NCI-H1436 (cell line): ENCODE measurements at places on chromosomes 1 and 21.

GRCh38 chr1:153057375-153057774 is at the start of gene SPRR2A:
Gene SPRR2A (minus strand): TSS chr1:153057512. CDS start chr1:153056735, 777 bp downstream.
- no peak for DNase-seq

DNA sequence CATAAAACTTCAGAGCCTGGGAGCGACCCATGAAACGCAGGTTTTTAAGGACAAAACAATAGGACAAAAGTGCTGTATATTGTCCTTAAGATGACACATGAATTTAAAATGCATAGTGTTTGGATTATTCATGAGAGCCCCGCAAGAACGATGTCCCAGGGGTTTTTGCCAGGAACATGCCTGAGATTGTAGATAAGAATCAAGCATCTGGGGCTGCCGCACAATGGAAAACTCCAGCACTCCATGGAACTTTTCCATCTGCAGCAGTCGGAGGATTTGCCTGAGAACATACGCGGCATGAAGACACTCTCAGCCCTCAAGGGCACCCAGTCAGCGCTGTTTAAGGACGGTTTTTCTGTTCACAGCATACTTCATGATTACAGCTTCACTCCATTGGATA is 5.3 kb upstream of the ERG start:
- DNase-seq: no peak

GRCh38 chr1:204408074-204408507 is 3.5 kb downstream of the PPP1R15B start:
- no peak for DNase-seq

- DNase-seq: no peak
Measured at GRCh38 chr1:173411835-173412742, 65.0 kb upstream of the PRDX6 start.

DNA sequence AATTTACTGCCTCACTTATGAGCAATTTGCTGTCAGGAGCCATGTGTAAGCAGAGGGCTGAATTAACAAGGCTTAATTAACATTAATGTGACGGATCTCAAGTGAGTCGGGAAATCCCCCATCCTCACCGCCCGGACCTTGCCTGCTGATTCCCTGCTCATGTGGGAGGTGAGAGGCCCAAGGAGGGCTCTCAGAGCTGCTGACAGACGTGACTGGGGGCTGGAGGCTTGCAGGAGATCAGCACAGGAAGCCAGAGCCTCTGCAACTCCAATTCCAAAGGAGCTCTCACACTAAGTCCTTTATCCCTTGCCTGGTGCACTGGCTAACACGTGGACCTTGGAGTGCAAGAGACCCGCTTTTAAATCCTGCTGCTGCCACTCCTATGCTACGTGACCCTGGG is 19.4 kb downstream of the LRP8 start:
- no peak for DNase-seq

- no peak for DNase-seq
Measured at GRCh38 chr1:119635811-119636390, 12.2 kb downstream of the ZNF697 start.
